Hematopoietic multipotent progenitor cell (in vitro differentiated cells): ENCODE measurements at places on chromosomes 4 and X. TPM values are rescaled to one million over a fixed set of nuclear protein-coding genes. Genes with fewer than 3 reads are reported as not detected.

AADAT gene
- total RNA-seq = 2.2 TPM

PABPC1L2B gene
- not detected for total RNA-seq

DNA sequence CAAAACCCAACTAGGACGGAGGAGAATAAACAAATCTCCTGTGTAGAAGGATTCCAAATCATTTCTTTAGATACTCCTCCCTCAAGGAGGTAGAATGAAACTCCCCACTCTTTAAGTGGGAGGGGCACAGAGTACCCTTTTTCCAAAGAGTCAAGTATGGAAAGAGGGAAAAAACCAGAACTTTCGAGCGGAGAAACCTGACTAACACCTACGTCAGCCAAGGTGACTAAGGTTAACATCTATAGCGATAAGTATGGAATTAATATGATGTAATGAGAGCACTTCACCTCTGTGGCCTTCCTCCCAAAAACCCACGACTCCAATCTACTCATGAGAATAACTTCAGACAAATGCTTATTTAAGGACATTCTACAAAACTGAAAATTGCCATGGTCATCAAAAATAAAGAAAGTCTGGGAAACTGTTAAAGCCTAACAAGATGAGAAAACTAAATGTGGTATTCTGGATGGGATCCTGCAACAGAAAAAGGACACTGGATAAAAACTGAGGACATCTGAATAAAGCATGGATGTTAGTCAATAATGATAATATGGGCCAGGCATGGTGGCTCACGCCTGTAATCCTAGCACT lies 157.0 kb upstream of the MAP3K15 start:
- DNase-seq = no peak

- no peak for DNase-seq
Measured at GRCh38 chr4:73156394-73156793, 86.9 kb upstream of the COX18 start.

- no peak for DNase-seq
Measured at GRCh38 chrX:20393944-20394343, 127.2 kb upstream of the RPS6KA3 start.

CFAP299 gene
- 0.27 TPM for total RNA-seq
